Lower lobe of right lung (tissue), 2 donors: ENCODE measurements at places on chromosomes 3 and 15. TPM values are rescaled to one million over a fixed set of nuclear protein-coding genes. Genes with fewer than 3 reads are reported as not detected.

- no peak overlapping the region for H3K27ac ChIP-seq
- no peak overlapping the region for H3K4me3 ChIP-seq
- no peaks in the 10 kb centered on the region for H3K4me1 ChIP-seq
- DNase-seq: no peak
- H3K27me3 ChIP-seq: no peaks in the 10 kb centered on the region
- peaks cover 67% of the 10 kb centered on the region for H3K36me3 ChIP-seq
Observed at GRCh38 chr3:182837855-182838454, 44.7 kb downstream of the ATP11B start.

- no peaks in the 10 kb centered on the region for H3K36me3 ChIP-seq
- H3K4me3 ChIP-seq: no peak overlapping the region
- H3K27ac ChIP-seq: no peak overlapping the region
- no peaks in the 10 kb centered on the region for H3K27me3 ChIP-seq
- DNase-seq: no peak
- no peaks in the 10 kb centered on the region for H3K4me1 ChIP-seq
Observed at GRCh38 chr3:178849199-178849910, 222.3 kb downstream of the ZMAT3 start.

- no peak overlapping the region for H3K4me3 ChIP-seq
- H3K27me3 ChIP-seq: peaks cover 16% of the 10 kb centered on the region
- H3K27ac ChIP-seq: no peak overlapping the region
- H3K4me1 ChIP-seq: no peaks in the 10 kb centered on the region
- no peaks in the 10 kb centered on the region for H3K36me3 ChIP-seq
Observed at GRCh38 chr15:91126080-91126479, 26.0 kb downstream of the SV2B start.

GRCh38 chr3:174097686-174098085, 700.1 kb downstream of the NLGN1 start:
- no peaks in the 10 kb centered on the region for H3K36me3 ChIP-seq
- H3K4me1 ChIP-seq: no peaks in the 10 kb centered on the region
- no peak overlapping the region for H3K4me3 ChIP-seq
- H3K27ac ChIP-seq: no peak overlapping the region
- no peak for DNase-seq

GRCh38 chr3:150519026-150519425, 27.3 kb downstream of the SERP1 start:
- H3K36me3 ChIP-seq: no peaks in the 10 kb centered on the region
- H3K27ac ChIP-seq: no peak overlapping the region
- no peak overlapping the region for H3K4me3 ChIP-seq
- no peaks in the 10 kb centered on the region for H3K27me3 ChIP-seq

- no peak for DNase-seq
- no peaks in the 10 kb centered on the region for H3K36me3 ChIP-seq
- H3K4me3 ChIP-seq: no peak overlapping the region
- H3K27ac ChIP-seq: no peak overlapping the region
- H3K27me3 ChIP-seq: no peaks in the 10 kb centered on the region
Observed at GRCh38 chr3:5560199-5560598, 372.7 kb downstream of the EDEM1 start.

DNA sequence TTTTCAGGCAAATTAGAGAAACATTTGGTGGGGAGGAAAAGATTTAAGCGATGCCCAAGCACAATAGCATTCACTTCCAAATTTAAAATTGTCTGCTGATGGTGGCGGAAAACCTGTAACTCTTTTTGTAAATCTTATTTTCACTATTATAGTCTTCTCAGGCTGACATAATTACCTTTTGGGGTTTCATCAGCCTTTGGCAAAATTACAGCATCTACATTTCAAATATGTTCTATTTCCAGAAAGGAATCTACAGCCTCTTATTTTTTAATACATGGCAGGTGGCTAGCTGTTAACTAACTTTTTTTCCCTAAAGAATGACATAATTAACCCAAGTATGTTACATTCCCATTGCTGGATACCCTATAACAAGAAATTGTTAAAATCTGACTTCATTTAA, 391.5 kb upstream of the CCDC54 start:
- H3K36me3 ChIP-seq: no peaks in the 10 kb centered on the region
- H3K4me3 ChIP-seq: no peak overlapping the region
- H3K27ac ChIP-seq: no peak overlapping the region

GRCh38 chr15:40909662-40910630, 15.7 kb downstream of the VPS18 start:
- H3K4me3 ChIP-seq: no peak overlapping the region
- H3K27ac ChIP-seq: peak overlapping the region; percentile 14

GRCh38 chr3:71858503-71859122, 73.7 kb upstream of the PROK2 start:
- peaks cover 16% of the 10 kb centered on the region for H3K27me3 ChIP-seq
- no peaks in the 10 kb centered on the region for H3K4me1 ChIP-seq
- no peak overlapping the region for H3K27ac ChIP-seq
- DNase-seq: no peak

- H3K4me1 ChIP-seq: peaks cover 53% of the 10 kb centered on the region
- peaks cover 41% of the 10 kb centered on the region for H3K36me3 ChIP-seq
- DNase-seq: peak; percentile 58
- H3K4me3 ChIP-seq: peak overlapping the region; percentile 85
- H3K27ac ChIP-seq: peak overlapping the region; percentile 98
Observed at GRCh38 chr15:52677593-52678467, 1.4 kb downstream of the ATOSA start.

GRCh38 chr15:76235186-76235826, 76.0 kb downstream of the ETFA start:
- no peak overlapping the region for H3K4me3 ChIP-seq
- no peak overlapping the region for H3K27ac ChIP-seq
- no peaks in the 10 kb centered on the region for H3K4me1 ChIP-seq
- DNase-seq: no peak
- no peaks in the 10 kb centered on the region for H3K27me3 ChIP-seq
- peaks cover 3% of the 10 kb centered on the region for H3K36me3 ChIP-seq

DNA sequence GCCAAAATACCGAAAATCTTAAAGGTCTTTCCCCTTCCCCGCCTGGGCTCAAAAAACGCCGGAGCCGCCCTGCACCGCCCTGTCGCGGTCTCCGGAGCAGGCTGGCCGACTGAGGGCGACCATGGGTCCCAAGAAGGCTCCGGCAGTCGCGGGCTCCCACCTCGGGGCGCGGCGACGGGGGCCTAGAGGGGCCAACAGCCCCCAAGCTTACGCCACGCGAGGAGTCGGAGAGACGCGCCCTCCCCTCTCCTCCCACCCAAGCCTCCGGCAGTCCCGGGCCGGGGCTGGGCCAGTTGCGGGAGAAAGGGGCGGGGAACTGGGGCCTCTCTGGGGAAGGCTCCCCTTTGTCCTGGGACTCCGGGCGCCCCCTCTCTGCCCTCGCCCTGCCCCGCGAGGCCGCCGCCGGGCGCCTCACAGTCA, 69.2 kb downstream of the GOLGA8B start:
- peak; percentile 59 for DNase-seq
- peak overlapping the region; percentile 47 for H3K27ac ChIP-seq
- H3K27me3 ChIP-seq: peaks cover 16% of the 10 kb centered on the region
- no peaks in the 10 kb centered on the region for H3K36me3 ChIP-seq
- H3K4me1 ChIP-seq: peaks cover 17% of the 10 kb centered on the region

DNA sequence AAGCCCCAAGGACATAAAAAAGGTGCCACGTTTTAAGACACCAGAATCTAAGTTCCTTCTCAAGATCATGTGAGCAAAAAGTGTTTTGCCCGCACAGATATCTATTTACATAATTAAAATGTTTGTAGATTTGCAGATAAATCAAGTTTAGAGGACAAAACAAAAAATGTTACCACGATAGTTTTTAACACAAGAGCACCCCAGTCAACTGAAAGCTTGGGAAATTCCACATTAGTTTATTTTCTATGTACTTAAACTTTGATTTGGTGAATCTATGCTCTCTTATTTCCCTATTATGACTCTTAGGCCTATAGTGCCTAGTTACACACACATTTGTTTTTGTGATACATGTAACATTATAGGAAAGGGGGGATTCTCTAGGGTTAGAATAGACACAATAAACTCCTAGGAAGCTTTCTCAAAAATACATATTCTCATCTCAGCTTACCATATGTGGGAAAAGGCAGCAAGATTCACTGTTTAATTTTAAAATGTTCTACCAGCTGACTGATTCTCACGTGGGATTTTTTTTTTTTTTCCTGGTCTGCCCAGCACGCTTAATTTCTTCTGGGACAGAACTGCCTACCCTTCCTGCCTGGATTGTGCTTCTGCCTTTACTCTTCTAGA, 8.4 kb upstream of the LEKR1 start:
- peak overlapping the region; percentile 65 for H3K4me3 ChIP-seq
- H3K27ac ChIP-seq: peak overlapping the region; percentile 91
- no peaks in the 10 kb centered on the region for H3K27me3 ChIP-seq
- DNase-seq: no peak

- no peaks in the 10 kb centered on the region for H3K4me1 ChIP-seq
- H3K27ac ChIP-seq: no peak overlapping the region
- no peak for DNase-seq
- H3K27me3 ChIP-seq: no peaks in the 10 kb centered on the region
Observed at GRCh38 chr3:4447295-4447999, 19.6 kb downstream of the SUMF1 start.

DNA sequence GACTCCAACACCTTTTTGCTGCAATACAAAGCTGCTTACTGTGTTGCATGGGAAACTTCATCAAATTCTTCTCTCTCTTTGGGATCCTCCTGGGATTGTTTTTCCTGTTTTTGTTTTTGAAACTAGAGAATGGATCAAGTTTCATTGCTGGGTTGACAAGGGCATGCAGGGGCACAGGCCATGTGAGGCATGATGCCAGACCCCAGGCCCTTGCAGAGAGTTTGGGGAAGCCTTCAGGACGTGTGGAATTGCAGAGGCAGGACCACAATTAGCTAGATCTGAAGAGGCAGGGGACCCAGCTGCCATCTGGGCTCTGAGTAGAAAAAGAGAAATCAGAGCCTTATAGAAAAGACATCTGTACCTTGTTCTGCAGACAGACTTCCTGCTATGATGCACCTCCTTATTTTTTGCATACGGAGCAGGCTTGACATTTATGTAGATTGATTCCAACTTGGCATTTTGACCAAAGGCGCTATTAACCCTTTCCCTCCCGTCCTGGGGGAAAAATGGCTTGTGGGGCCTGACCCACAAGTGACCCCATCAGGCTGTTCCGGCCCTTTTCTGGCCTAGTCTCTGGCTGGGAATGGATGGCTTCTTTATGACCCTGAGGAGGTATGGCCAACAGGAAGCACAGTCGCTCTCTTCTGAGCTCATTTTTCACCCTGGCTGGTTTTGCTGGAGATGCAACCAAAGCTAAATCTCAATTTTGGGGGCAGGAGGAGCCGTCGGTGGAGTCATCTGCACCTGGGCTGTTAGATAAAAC, 44.3 kb upstream of the CHRNB4 start:
- DNase-seq: no peak
- no peaks in the 10 kb centered on the region for H3K36me3 ChIP-seq
- no peak overlapping the region for H3K4me3 ChIP-seq
- no peaks in the 10 kb centered on the region for H3K27me3 ChIP-seq
- H3K4me1 ChIP-seq: no peaks in the 10 kb centered on the region
- no peak overlapping the region for H3K27ac ChIP-seq

GRCh38 chr3:122714273-122714672, 33.6 kb downstream of the PARP14 start:
- peaks cover 88% of the 10 kb centered on the region for H3K36me3 ChIP-seq
- no peak overlapping the region for H3K4me3 ChIP-seq
- no peak for DNase-seq
- no peaks in the 10 kb centered on the region for H3K4me1 ChIP-seq

GRCh38 chr3:103894162-103894822, 1459.5 kb downstream of the ZPLD1 start:
- H3K4me3 ChIP-seq: no peak overlapping the region
- no peaks in the 10 kb centered on the region for H3K27me3 ChIP-seq
- H3K36me3 ChIP-seq: no peaks in the 10 kb centered on the region
- H3K27ac ChIP-seq: no peak overlapping the region
- no peak for DNase-seq

DNA sequence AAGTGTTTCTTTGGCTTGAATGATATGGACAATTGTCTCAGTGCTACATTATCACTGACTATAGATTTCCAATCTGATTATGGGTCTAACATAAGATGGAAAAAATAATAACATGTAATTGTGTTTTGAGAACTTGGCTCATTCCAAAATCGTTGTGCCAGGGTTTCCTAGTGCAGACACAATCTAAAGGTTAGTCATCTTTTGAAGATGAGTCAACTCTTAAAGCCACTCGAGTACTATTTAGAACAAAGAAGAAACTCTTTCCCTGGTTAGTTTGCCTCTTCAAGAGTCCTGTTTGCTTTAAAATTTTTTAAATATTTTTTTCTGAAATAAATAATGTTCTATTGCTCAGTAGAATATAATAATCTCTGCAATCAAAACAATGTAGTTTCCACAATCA, 301.0 kb downstream of the CADM2 start:
- DNase-seq: no peak
- H3K4me1 ChIP-seq: no peaks in the 10 kb centered on the region
- no peaks in the 10 kb centered on the region for H3K27me3 ChIP-seq
- H3K4me3 ChIP-seq: no peak overlapping the region
- no peak overlapping the region for H3K27ac ChIP-seq

DNA sequence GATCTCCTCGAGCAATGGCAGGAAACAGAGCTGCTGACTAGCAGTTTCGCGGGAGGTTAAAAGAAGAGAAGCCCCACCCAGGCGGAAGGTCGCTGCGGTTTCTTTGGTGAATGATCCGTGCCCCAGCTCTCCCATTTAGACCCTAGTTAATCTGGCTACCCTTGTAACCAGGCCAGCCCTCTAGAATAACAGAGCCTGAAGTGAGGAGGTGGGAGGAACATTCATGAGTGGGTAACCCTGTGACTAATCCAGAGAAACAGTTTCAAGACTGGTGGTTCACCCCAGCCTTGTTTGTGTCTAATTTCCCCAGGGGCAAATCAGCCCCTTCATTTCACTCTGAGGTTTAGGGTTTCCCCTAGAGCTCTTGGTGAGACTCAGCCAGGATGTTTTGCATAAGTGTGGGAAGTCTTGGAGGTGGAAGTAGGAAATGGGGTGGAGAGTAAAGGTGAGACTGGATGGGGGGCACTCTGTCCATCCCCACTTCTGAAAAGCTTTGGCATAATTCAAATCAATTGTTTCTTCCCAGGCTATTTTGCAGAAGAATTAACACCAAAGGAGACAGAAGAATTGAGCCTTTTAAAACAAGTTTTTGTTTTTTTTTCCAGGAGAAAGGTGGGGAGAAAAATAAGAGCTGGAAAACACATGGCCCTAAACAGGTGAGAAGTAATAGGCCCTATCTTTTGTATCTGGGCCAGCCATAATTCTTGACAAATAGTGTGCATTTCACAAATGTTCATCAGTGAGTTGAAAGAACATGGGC, 303.1 kb downstream of the RPLP1 start:
- no peak overlapping the region for H3K4me3 ChIP-seq
- no peaks in the 10 kb centered on the region for H3K36me3 ChIP-seq
- no peaks in the 10 kb centered on the region for H3K27me3 ChIP-seq
- DNase-seq: no peak

- no peaks in the 10 kb centered on the region for H3K36me3 ChIP-seq
- no peaks in the 10 kb centered on the region for H3K27me3 ChIP-seq
- DNase-seq: no peak
- H3K4me3 ChIP-seq: no peak overlapping the region
Observed at GRCh38 chr15:83062768-83063180, 4.3 kb downstream of the BTBD1 start.

Gene LIPH
- total RNA-seq: 29.7 TPM

Gene GOLGA8O
- total RNA-seq: not detected

Gene TGM5
- total RNA-seq: 0.32 TPM

Gene ZDHHC19
- total RNA-seq: 1.0 TPM

Gene MYZAP
- total RNA-seq: 41.3 TPM

Gene SAMD7
- not detected for total RNA-seq

Gene STAB1
- total RNA-seq: 133 TPM
